ENCODE measurements at places on chromosomes 2 and 18.

GRCh38 chr2:43074592-43075053, 151.8 kb downstream of the ZFP36L2 start:
- no peak for DNase-seq

- DNase-seq, result no peak
Observed at GRCh38 chr2:205748639-205749038, 66.3 kb downstream of the NRP2 start.

DNA sequence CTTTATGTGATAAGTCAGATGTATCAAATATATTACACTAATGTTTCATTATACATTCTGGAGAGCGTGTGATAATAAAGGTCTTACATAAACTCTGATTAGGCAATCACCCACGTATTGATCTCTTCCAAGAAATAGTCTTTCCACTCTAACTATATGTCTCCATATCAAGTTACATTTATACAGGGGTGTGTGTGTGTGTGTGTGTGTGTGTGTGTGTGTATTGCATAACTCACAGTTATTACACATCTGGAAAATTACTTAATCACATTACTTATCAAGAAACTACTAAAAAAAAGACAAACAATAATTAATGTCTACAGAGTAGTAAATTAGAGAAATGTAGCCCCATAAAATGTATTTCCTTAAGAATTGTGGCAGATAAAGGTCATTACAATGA, 339.8 kb downstream of the CDH19 start:
- DNase-seq, result no peak

- no peak for DNase-seq
Observed at GRCh38 chr2:60907329-60907728, 26.0 kb downstream of the REL start.

- DNase-seq, result no peak
Observed at GRCh38 chr2:190891372-190891771, 10.8 kb downstream of the GLS start.

GRCh38 chr2:20676353-20677215, 9.6 kb downstream of the GDF7 start:
- no peak for DNase-seq

DNA sequence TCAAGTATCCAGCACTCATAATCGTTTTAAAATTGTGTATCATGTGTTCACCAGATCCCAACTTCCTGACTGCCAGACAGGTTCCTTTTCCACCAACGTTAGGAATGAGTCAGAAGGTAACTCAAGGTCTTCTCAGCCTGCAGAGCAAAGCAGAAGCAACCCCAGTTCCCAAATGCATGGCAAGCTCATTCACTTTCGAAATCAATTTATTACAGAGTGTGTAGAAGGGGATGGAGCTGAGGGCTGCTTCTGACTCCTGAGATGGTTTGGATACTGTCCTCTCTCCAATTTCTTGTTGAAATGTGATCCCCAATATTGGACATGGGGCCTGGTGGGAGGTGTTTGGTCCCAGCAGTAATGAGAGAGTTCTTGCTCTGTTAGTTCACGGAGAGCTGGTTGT, 114.5 kb downstream of the PIEZO2 start:
- no peak for DNase-seq

GRCh38 chr2:4992226-4992625, 700.0 kb upstream of the SOX11 start:
- no peak for DNase-seq

- DNase-seq, result no peak
Observed at GRCh38 chr2:10817413-10817812, 4.8 kb upstream of the PDIA6 start.

- no peak for DNase-seq
Observed at GRCh38 chr2:138601458-138602165, 100.0 kb downstream of the SPOPL start.

All from right kidney (tissue), 9 donors.